Stimulated activated CD4-positive, alpha-beta T cell treated with anti-CD3 and anti-CD28 coated beads, Interleukin-1b, Interleukin-23, amount 100 ng/mL, for 1 hour (primary cell): ENCODE measurements at places on chromosomes 12 and 14.

DNA sequence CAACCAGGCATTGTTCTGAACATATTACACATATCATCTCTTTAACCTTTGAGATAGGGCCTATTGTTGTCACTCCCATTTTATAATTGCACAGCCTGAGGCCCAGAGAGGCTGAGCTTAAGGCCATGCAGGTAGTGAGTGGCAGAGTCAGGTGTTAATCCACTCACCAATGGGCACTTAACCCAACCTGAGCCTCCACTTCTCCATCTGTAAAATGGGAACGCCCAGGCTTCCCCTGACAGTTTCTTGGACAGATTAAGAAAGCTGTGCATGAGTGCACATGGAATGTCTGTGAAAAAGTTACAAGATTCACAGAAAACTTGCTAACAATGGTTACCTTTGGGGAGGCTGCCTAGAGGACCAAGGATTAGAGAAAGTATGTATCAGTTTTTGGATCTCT is 32.9 kb downstream of the ESRRB start:
- DNase-seq = no peak

GRCh38 chr14:76643887-76644286 is 117.4 kb upstream of the VASH1 start:
- no peak for DNase-seq

DNA sequence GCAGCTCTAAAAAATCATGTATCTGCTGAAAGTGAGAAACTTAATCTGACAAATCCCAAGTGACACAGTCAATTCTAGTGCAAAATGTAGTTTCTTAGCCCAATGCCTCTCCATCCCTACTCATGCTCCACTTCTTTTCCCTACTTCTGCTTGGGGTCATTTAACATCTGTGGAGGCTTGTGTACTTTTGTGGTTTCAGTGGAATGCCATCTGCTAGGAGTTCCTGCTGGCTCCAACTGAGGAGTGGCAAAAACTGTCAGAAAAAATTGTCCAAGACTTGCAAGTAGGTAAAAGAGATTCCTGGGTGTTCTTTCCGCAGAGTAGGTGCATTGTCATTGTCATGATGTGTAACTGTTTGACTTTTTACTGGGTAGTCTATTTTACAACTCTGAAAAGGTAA is 12.5 kb upstream of the AVPR1A start:
- no peak for DNase-seq

DNA sequence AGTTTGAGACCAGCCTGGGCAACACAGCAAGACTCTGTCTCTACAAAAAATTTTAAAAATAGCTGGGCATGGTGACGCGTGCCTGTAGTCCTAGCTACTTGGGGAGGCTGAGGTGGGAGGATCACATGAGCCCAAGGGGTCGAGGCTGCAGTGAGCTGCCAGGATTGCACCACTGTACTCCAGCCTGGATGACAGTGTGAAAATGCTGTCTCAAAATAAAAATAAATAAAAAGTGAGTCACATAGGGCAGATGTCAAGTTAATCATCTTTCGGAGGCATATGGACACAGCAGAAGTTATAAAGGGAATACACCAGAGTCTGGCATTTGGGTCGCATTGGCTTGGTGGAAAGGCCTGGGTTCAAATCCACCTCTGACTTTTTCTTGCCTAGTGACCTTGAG is 92.7 kb downstream of the PHETA1 start:
- no peak for DNase-seq

DNA sequence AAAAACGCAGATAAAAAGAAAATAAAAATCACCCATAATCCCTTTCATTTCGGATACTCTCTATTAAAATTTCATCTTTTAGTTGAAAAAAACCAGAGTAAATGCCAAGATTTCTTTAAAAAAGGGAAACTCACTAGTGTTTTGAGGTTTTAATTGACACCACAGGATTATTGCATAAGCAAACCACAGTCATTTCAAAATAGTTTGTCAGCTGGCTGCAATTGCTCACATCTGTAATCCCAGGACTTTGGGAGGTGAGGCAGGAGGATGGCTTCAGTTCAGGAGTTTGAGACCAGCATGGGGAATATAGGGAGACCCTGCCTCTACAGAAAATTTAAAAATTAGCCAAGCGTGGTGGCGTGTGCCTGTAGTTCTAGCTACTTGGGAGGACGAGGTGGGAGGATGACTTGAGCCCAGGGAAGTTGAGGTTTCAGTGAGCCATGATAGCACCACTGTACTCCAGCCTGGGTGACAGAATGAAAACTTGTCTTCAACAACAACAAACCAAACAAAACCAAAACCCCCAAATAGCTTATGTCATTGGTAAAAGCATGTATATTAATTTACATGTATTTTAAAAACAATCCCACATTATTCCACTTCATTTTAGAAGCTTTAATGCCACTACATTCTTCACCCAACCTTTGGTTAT is 48.8 kb downstream of the SYNE2 start:
- no peak for DNase-seq

DNA sequence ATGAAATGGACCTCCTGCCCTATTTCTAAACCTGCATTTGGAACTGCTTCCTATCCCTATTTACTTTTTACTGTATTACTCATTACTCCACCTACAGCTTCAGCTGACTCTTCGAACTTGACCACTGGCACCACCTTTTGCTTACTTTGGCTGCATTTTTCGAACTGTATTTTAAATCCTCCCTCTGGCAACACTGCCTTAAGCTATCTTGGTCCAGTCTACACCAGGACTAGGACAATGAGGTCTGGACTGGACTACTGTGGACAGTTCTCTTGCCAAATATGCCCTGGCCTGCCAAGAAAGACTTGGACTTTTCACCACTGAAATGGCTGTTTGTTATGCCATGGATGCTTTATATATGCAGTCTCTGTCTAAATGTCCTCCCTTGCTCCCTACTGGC is 328.1 kb downstream of the BTG1 start:
- DNase-seq = no peak

- no peak for DNase-seq
Measured at GRCh38 chr12:26872625-26873024, 39.6 kb upstream of the ITPR2 start.

DNA sequence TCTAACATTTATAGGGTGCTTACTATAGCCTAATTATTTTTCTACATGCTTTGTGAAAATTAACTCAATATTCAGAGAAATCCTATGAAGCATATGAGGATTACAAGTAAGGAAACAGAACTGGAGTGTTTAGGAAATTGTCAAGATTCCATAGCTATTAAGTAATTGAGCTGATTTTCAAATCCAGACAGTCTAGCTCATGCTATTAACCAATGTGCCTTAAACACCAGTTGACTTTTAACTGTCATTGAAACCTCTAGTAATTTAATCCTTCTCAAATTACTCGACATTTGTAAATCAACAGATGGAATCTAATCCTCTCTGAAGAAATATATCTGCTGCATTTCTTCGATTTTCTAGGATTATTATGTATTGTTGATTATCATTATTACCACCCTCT is 488.9 kb downstream of the MDGA2 start:
- no peak for DNase-seq

DNA sequence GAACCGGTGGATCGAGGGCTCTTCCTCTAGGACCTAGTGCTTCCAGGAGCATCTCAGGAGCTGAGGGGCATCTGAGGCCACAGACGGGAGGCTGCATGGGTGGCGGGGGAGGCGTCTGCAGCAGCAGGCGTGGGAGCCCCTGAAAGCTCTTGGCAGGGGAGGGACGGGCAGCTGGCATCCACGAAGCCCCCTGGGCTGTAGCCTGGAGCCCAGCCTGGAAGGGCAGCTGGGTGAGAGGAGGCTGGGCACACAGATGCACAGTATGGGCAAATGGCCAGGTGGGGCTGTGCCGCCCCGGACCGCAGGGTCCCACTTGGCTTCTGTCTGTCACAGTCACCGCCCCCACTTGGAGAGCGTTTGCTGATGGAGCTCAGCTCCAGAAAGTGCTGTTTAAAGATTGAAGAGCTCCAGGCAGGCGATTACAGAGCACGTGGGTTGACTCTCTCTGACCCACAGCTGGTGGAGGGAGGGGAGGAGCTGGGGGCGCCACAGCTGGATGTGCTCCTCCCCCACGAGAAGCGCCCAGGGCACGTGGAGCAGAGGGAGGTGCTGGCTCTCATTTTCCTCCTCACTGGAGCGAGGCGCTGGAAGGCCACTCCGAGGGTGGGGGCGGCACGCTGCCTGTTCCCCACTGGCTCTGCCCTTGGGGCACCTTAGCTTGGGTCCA is 155.0 kb upstream of the C14orf180 start:
- DNase-seq = no peak

- no peak for DNase-seq
Measured at GRCh38 chr14:35766700-35767082, 42.4 kb downstream of the RALGAPA1 start.

DNA sequence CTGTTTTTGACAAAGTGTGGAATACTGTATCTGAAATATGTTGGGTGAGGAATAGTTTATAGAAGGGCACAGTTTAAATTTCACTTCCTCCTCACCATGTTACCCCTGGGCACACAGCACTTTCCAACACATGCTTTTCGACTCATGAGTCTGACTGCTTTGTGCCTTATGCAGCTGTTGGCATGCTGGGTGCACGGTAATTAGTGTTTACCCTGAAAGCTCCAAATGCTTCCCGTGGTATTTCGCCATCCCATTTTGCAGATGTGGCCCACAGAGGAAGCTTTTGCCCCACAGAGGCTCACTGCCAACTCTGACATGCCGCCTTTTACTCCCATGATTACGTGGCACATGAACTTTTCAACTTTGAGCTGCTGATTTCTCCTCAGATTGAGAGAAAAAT is 168.6 kb downstream of the PRKCH start:
- DNase-seq = no peak

GRCh38 chr14:58150243-58150805 is 1.7 kb downstream of the ARMH4 start:
- no peak for DNase-seq

GRCh38 chr12:117277875-117278274 is 83.6 kb downstream of the NOS1 start:
- no peak for DNase-seq

DNA sequence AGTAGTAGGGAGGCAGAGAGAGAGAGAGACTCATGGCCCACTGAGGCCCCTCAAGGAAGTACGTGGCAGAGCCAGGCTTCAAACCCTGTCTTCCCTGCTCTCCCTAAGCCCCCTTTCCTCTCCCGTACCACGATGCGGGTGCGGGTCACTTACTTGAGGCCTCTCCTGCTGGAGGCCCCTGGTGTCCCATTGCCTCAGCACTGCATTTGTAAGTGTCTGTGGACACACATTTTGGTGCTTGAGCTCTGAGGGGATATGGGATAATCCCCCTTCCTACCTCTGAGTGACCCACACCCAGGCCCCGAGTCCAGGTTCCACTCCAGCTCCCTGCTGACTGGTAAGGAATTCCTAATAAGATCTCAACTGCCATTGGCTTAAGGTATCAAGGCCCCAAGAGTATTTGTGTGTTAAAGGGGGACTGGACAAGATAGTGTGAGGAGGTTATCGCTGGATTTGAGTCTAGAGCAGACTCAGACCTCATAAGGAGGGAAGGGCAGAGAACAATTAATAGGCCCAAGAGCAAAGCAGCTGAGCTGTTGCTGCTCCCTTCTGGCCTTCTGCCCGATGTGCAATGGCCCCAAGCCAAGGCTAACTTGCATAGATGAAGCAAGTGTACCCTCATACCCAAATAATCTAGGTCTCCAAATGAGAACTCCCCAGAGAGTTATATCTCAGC is 71.9 kb downstream of the CRACR2A start:
- no peak for DNase-seq

GRCh38 chr12:98149270-98149669 is 366.1 kb upstream of the TMPO start:
- DNase-seq = no peak
